AG10803 (cell line): ENCODE measurements at places on chromosomes 13 and 19.

DNA sequence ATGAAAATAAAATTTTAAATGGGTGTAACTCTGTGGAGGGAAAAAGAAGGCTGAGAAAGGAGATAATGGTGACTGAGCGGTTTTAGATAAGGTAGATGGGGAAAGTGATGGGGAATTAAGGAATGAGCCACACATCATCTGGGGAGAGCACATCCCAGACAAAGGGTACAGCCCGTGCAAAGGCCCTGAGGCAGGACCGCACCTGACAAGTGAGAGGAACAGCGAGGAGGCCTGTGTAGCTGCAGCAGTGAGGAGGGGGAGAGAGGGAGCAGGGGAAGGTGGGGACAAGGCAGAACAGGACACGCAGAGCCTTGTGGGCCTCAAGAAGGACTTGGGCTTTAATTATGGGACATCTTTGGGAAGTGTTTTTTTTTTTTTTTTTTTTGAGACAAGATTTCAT lies 1.8 kb upstream of the CELF5 start:
- no peak for DNase-seq

DNA sequence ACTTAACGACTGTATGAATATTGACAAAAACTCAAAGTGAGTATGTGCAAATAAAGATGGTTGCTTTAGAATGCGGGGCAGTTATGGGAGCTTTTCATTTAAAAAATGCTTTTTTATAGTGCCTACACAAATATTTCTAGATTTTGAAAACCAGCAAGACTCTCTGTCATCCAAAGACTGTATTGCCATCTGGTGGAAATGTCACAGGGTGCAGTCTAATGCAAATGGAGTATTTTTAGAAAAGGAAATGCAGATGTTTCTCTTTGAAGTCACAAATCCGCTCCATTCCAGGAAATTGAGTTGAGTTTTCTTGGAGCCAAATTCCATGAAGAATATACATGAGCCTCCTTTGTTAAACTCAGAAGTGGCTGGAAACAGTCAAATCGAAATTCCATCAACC lies 2.3 kb upstream of the C1QTNF9B start:
- DNase-seq, result peak; percentile 57

GRCh38 chr13:67538906-67539305 lies 308.8 kb upstream of the PCDH9 start:
- no peak for DNase-seq

DNA sequence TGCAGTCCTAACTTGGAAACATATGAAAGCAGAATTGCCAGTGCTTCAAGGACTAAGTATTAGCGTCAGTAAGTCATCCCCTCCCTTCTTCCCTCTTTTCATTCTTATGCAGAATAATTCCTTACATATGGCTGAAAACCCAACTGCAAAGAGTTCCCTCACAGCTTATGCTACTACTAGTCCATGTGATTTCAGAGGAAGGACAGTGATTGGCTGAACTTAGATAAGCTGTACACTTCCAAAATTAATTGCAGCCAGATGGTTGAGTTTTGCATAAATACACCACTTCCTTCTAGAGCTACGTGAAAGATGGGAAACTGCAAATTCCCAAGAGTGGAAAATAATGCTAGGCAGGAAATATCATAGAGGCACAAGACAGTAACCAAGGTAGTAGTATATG lies 730.4 kb downstream of the OLFM4 start:
- no peak for DNase-seq

DNA sequence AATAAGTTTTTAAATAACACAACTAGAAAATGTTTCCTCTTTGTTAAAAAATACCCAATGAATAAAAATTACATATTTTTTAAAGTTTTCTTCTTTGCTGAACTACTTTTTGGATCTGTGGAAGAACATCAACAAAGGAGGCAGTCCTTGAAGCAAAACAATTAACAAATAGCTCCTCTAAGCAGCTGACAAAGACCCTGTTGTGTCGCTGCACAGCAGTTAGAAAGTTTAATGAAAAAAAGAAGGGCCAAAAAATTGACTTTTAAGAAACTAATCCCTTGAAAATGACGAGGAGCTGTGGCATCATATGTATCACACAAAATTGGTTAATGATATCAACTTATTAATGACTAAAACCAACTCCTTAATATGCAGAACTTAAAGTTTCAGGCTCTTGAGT lies 72.1 kb downstream of the SLITRK1 start:
- no peak for DNase-seq

GRCh38 chr13:20156702-20157101 lies 4.2 kb downstream of the GJA3 start:
- DNase-seq, result no peak

DNA sequence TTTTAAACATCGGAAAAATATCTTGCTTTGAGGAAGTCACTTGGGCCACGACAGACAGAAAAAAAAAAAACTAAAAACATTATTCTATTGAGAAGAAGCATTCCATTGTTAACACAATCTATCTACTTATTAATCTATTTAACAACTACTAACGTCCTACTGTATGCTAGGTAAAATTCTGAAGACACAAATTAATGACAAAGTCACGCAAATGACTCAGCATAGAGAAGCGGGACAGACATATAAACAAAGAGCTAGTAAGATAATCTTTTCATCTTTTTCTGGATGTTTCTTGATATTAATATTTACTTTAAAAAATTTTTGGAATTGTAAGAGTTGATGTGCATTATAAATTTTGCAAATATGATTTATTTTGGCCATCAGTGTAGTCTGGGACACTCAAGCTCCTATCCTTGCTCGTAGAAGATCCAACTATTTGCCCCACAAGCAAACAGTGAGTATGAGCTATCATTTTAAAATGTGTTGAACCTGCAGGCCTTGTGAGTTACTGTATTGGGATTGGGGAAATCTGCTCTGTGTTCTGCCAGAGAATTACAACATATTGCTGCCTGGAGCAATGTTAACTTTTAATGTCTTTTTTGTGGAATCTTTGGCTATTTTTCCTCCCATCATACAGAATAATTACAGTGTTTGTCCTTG lies 109.1 kb downstream of the PCDH9 start:
- DNase-seq, result peak; percentile 1

DNA sequence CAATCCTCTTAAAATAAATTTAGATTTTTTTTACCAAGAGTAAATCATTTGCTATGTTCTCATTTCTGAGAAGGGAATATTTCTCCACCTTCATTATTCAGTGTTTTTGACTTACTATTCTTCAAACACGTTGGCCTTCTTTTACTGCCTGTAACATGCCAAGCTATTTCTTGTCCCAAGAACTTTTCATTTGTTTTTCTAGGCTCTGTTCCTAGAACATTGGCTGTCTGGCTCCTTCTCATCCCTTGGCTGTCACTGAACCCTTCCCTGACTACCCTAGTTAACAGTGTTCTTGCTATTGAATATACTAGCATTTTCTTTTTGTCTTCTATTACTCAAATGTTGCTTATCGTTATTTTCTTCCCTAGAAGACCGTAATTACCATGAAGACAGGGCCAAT lies 248.1 kb downstream of the ITGBL1 start:
- peak; percentile 42 for DNase-seq

DNA sequence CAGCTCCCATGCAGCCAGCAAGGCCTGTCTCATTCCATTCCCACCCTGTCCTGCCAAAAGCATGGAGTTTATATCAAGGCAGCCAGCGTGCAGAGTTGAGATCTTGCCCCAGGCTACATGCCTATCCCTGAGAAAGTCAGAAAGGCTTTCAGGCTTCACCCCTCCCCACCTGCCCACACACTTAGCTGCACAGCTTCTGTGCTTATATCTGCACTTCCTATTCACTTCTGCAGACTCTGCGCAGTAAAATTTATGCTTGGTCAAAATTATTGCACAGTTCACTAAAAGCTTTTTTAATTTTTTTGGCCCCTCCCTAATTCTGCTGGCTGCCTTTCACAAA lies 12.5 kb upstream of the ZNF675 start:
- DNase-seq, result no peak

DNA sequence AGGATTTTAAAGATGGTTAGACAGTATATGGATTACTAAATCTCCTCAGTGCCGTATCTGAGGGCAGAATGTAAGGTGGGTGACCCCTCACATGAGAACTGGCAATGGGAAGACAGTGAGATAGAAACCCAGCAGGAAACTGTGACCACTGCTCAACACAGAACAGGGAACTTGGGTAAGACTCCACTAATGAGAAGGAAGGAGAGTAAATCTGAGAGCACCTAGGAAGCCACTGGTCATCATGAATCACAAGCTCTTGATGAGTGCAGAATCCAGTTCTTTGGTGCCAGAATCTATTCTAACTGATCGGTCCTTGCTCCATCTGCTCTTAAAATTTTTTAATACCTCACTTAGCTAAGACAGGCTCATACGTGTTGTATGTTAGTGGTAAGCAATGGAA lies 261.8 kb downstream of the KLF12 start:
- DNase-seq, result no peak

DNA sequence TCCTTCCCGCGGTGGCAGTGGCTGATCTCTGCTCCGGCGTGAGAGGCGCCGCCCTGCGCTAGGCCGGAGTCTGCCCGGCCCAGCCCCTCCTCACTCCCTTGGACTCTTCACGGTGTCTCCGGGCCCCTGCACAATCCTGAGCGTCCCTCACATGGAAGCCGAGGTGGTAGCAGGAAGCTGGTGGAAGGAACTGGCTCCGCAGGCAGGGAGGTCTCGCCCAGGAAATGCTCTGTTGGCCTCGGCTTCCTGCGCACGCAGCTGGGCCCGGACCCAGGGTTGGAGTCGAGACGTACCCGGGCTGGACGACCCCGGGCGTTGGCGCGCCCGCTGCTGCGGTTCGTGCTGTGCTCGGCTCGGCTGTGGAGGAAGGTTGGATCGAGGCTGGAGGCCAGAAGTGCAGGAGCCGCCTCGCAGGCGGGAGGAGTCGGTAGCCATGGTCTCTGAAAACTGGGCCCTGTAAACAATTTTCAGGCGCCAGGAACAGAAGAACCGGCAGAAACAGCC lies 46.3 kb downstream of the ZNF724 start:
- DNase-seq, result no peak

- no peak for DNase-seq
Observed at GRCh38 chr19:41990028-41990427, 4.0 kb downstream of the ATP1A3 start.

DNA sequence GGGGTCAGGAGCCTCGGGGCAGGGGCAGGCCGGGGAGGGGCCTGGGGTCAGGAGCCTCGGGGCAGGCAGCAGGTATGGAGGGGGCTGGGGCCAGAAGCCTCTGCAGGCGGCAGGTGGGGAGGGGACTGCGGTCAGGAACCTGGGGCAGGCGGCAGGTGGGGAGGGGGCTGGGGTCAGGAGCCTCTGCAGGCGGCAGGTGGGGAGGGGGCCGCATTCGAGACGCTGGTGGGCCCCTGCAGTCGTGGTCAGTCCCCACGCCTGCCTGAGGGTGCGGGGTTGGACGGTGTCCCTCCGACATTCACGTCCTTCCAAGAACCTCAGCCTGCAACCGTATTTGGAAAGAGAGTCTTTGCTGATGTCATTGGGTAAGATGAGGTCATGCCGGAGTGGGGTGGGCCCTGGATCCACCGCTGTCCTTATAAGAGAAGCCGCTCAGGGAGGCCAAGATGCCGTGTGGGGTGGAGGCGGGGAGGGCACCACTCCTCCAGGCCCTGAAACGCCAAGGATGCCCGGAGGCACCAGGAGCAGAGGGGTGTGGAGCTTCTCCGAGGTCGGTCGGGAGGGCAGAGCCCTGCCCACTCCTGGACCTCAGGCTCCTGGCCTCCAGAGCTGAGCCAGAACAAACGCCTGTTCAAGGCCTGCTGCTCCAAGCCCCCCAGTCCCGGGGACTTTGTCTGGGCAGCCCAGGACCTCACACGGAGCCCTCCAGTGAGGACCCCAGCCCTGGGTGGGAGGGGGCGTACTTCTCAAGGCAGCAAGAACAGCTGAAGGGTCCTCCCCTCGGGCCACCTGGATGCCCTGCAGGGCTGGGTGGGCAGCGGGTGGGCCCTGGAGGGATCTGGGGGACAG lies 30.1 kb downstream of the PIP5K1C start:
- DNase-seq, result peak; percentile 87

GRCh38 chr19:34228347-34228746 lies 26.0 kb upstream of the GARRE1 start:
- peak; percentile 9 for DNase-seq

GRCh38 chr13:40061466-40062450 lies 406.3 kb downstream of the COG6 start:
- DNase-seq, result peak; percentile 62

- DNase-seq, result no peak
Observed at GRCh38 chr19:33298146-33298911, 4.0 kb downstream of the CEBPA start.

- DNase-seq, result no peak
Observed at GRCh38 chr19:16847430-16847829, 18.2 kb downstream of the SIN3B start.

DNA sequence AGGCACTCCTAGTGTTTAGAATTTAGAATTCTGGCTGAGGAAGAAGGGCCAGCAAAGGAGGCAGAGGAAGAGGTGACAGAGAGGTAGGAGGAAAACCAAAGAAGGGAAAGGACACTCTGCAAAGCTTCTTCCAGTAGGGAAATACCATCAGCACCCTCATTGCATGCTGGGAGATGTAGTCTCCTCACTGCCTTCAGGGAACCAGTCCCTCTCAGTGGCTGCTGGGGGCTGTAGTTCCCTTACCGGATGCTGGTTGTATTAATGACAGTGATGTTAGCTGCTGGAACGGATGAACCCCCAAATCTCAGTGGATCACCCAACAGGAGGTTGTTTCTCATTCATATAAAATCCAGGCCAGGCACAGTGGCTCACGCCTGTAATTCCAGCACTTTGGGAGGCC lies 10.1 kb downstream of the GRIN2D start:
- peak; percentile 55 for DNase-seq

GRCh38 chr13:95716231-95716630 lies 39.3 kb downstream of the DNAJC3 start:
- no peak for DNase-seq

GRCh38 chr19:15239337-15239949 lies 7.2 kb upstream of the EPHX3 start:
- no peak for DNase-seq

DNA sequence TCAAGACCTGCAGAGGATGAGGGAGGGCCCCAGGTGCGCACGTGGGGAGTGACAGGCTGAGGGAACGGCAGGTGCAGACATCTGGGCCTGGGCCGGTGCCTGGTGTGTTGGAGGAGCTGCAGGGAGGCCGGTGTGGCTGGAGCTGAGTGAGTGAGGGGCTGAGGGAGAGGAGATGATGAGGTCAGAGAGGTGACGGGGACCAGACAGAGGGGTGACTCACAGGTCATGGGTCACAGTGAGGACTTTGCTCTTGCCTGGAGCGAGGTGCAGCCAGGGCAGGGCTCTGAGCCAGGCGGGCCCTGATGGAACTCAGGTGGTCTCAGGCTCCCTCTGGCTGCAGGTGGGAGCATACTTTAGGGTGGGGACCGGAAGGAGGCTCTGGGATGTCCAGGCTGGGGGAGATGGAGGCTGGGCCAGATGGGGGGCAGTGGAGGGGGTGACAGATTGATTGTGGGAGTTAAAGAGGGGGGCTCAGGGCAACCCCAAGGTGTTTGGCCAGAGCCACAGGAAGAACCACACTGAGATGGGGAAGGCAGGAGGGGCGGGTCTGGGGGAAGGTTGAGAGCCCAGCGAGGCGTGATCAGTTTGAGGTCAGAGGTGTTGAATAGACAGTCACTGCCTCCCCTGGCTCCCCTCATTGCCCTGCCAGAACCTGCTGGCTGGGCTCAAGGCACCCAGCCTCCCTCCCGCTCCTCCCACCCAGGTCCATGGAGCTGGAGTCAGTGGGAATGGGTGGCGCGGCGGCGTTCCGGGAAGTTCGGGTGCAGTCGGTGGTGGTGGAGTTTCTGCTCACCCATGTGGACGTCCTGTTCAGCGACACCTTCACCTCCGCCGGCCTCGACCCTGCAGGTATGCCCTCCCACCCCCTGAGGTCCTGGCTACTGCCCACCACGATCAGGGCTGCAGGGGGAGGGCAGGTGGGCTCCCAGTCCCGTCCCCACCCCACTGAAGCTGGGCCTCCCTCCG lies 8.4 kb downstream of the ARHGAP33 start:
- DNase-seq, result no peak

GRCh38 chr13:40509876-40510275 lies 156.6 kb downstream of the FOXO1 start:
- no peak for DNase-seq

- DNase-seq, result no peak
Observed at GRCh38 chr19:51501594-51502263, at the start of gene SIGLEC12. Gene SIGLEC12, minus strand, starts transcription at chr19:51501800. Its CDS starts 67 bp downstream, at chr19:51501733.
